ENCODE measurements at places on chromosomes 2 and 18.

GRCh38 chr18:53795610-53796009 lies 428.9 kb downstream of the MBD2 start:
- no peak for DNase-seq

DNA sequence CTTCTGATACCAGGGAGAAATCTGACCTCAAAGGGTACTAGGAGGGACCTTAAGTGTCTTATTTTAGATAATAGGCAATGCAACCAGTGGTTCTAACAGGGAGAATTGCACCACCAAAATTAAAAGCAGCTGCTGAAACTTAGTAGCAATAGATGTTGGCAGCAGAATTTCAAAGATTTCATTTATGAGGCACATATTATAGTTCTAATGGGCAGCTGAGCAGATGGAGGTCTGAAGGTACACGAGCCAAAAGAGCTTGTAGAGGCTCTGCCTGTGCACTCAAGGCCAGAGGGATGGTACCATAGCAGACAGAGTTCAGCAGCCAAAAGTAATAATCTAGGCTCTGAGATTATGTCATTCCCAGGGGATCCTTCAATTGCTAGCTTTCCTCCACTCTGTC lies 87.3 kb upstream of the NCKAP5 start:
- DNase-seq = no peak

DNA sequence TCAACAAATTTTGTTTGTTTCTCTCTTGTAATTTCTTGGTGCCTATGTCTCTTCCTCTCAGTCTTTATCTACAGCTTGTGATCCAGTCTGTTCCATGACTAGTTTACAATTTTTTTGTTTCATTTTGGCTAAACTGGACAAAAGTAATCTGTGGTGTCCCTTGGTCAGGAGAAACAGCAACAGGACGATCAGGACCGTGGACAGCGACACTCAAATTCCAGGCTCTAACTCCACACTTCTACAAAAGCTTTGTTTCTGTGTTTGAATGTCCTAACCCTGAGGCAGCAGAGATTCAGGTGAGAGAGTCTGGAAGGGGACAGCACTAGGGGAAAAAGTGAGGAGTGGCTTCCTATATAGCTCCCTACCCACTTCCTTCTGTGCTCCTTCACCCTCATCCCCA lies 593.3 kb upstream of the FANCL start:
- peak; percentile 57 for DNase-seq

DNA sequence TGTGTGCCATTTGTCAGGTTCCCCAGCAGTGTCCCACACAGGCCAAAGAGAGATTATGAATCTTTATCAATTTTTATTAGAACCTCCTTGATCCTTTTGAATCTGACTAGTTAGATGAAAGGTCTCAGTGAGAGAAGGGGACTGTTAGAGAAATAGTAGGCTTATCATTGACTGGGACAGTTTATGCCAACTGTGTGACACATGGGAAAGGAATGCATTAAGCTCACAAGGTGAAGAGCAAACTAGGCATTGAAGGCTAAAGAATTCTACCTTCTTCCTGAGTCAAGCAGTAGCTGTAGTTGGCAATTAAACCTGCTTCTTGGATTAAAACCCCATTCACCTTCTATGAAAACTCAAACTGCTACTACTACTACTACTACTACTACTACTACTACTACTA lies 389.6 kb upstream of the CDH19 start:
- peak; percentile 26 for DNase-seq

GRCh38 chr2:207328944-207329386 lies 163.2 kb upstream of the KLF7 start:
- no peak for DNase-seq
